ENCODE measurements at places on chromosomes 4 and X. TPM values are rescaled to one million over a fixed set of nuclear protein-coding genes. Genes with fewer than 3 reads are reported as not detected.

The FAM47A gene
- not detected for total RNA-seq

The MAGEH1 gene
- 22.5 TPM for total RNA-seq

The SULT1B1 gene
- not detected for total RNA-seq

The FOXP3 gene
- 0.71 TPM for total RNA-seq

The PCYT1B gene
- 1.8 TPM for total RNA-seq

The HMGB3 gene
- total RNA-seq = 44.6 TPM

The SPANXA1 gene
- 0.41 TPM for total RNA-seq

The USP17L12 gene
- not detected for total RNA-seq

The DMD gene
- 2.5 TPM for total RNA-seq

The TIMM8A gene
- 11.8 TPM for total RNA-seq

The SORCS2 gene
- 1.4 TPM for total RNA-seq

The FRMPD4 gene
- total RNA-seq = 0.08 TPM

The POLN gene
- 0.07 TPM for total RNA-seq

The CXCL8 gene
- total RNA-seq = 76.9 TPM

The SLC49A3 gene
- total RNA-seq = 3.4 TPM

The DUX4 gene
- not detected for total RNA-seq

The TCEAL6 gene
- not detected for total RNA-seq

The GPRASP1 gene
- 1.5 TPM for total RNA-seq

The PCSK1N gene
- 66.6 TPM for total RNA-seq

The LIMCH1 gene
- total RNA-seq = 3.4 TPM

The HS6ST2 gene
- 6.6 TPM for total RNA-seq

The ARHGEF38 gene
- 0.75 TPM for total RNA-seq

The GAGE12H gene
- not detected for total RNA-seq
